ENCODE measurements at places on chromosomes 3 and 15. TPM values are rescaled to one million over a fixed set of nuclear protein-coding genes. Genes with fewer than 3 reads are reported as not detected.

- peak; percentile 30 for DNase-seq
These were observed 159.8 kb downstream of the RBMS3 start for GRCh38 chr3:29440413-29441305.

- no peak for DNase-seq
These were observed 145.5 kb upstream of the PFN2 start for GRCh38 chr3:150116196-150116595.

GRCh38 chr3:134754768-134755559 is 40.1 kb upstream of the EPHB1 start:
- peak; percentile 76 for DNase-seq

- DNase-seq = no peak
These were observed 30.5 kb downstream of the ATP2B2 start for GRCh38 chr3:10474847-10475246.

GRCh38 chr3:195907684-195907933 is 742 bp downstream of the TNK2 start:
- no peak for DNase-seq

GRCh38 chr15:74060251-74060650 is 22.1 kb downstream of the GOLGA6A start:
- DNase-seq = no peak

GRCh38 chr3:131081224-131081623 is 54.5 kb downstream of the NEK11 start:
- DNase-seq = no peak

Gene CDC25A
- 126 TPM for total RNA-seq

Gene DNAH12
- total RNA-seq = not detected

Gene PRR23A
- not detected for total RNA-seq

Gene SLC12A8
- 15.9 TPM for total RNA-seq
